ENCODE measurements at places on chromosomes 2 and 18.

DNA sequence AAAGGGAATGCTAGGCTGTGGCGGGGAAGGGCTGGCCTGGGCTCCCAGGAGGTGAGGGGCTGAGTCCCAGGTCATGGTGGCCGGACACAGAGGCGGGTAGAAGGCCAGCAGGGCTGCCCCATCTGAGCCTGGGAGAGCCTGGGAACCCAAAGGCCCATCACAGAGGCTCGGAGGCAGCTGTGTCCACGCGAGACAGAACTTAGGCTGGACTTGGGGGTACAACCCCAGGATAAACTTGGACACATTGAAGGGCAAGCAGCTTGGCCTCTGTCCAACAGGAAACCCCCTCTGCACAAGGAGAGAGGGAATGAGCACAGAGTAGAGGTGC is 95.9 kb downstream of the ZFP36L2 start:
- DNase-seq, result no peak

DNA sequence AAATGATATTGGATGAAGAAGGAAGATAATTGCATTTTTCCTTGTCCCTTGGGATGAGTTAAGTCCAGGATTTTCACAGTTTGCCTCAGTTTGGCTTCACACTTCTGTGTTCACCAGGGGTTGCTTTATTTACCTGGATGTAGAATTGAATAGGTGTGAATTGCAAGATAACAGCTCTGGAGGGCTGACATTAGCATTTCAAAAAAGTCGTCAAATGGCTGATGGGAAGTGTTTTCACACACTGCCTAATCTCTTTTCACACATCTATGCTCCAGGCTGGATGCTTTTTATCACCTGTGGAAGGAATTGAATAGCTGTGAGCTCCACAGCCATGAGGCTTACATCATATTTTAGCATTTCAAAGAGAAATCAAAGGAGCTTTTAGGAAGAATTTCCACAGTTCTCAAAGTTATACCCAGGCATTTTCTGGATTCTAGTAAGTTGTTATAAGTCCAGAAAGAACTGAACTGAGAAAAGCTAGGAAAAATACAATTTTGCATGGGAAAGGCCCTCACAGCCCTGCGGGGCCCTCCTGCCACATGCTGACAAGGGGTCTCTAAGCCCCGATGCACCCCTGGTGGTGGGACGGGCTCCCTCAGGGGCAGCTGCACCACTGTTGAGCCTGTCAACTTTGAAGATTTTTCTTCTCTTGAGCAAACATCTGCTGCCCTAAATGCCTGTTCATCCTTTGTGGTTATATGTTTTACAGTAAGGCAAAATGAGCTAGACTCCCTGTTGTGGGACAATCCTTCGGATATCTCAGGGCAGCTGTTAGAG is 43.9 kb downstream of the TEX51 start:
- no peak for DNase-seq

DNA sequence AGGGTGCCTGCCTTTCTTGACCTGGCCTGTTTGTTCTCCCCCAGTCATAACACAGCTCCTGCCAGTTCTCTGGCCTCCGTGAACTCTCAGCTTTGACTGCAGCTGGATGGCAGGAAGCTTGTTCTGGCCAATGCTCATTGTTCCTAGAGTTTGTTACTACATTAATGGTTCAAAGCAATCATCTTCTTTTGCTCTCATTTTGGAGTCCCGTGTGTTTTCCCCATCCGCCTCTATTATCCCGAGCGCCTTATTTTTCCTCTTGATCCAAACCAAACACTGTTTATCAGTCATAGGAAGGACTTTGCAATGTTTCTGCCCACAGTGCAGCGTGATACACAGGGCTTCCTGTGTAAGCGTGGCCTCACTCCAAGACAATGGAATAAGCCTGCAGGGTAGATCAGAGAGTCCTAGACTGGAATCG is 184.3 kb upstream of the APCDD1 start:
- DNase-seq, result no peak

DNA sequence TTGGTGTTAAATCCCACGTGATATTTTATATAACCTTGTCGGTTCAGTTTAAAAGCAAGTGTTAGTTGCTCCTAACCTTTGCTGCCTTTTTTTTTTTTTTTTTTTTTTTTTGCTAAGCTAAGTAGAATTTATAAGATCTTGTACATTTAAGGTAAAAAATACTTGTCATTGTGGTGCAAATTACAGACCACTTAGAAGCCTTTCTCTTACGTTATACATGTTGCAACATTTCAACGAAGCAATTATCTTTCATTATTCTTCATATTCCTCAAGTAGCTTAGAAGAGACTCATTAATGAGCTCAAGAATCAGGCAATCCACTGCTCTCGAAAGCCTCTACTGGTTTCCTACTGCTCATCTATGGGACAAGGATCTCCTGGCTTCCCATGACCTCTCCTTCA is 14.9 kb upstream of the IL1RL2 start:
- no peak for DNase-seq

- DNase-seq, result no peak
Observed at GRCh38 chr2:101151859-101152271, 683 bp upstream of the TBC1D8 start.

GRCh38 chr2:11629851-11630250 is 40.1 kb downstream of the NTSR2 start:
- no peak for DNase-seq

GRCh38 chr2:204654669-204655068 is 109.4 kb downstream of the PARD3B start:
- DNase-seq, result no peak

GRCh38 chr2:202643012-202643858 is 8.5 kb downstream of the FAM117B start:
- DNase-seq, result no peak

DNA sequence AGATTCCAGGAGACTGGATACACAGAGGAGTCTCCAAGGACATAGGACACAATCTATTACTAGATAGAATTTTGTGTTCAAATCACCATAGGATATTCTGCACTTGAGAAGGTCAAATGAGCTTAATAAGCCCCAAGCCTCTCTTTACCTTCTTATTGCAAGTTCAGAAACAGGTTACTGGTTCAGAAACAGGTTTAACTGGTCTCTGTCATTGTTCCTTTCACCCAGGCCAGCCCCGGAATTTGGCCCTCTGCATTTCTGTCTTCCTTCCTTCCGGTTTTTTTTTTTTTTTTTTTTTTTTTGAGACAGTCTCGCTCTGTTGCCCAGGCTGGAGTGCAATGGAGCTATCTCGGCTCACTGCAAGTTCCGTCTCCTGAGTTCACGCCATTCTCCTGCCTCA is 700.2 kb downstream of the EPHA4 start:
- DNase-seq, result no peak

DNA sequence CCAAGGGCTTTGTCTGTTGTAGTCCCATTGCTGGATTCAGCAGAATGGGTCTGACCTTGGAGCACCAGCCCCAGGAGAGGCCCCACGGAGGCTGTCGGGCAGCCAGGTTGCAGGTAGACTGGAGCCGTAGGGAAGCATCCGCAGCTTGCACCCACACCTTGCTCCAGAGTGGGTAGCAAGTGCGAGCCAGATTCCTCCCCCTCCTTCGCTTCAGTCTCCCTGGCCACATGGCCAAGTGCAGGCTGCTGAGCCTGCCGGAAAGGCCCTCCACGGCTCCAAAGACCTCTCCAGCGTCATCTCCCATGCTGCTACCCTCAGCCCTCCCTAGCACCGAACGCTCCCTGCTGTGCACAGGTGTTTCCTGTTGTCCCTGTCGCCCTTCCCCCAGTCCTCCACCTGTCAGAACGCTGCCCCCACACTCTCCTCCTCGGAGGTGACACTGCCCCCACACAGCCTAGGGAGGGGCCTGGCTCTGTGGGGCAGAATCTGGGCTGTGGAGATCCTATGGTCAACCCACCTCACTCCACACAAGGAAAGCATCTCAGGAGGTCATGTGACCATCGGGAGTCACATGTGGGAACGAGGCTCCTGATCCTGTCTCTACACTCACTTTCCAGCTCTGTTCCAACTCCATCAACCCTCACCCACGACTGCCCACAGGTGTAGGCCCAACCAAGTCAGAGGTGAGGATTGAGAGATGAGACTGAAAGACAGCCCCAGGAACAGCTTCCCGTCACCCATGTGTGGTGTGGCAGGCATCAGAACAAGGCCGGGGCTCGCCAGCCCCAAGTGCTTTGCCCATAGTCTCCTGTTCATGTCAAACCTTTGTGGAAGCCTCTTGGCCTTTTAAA is 8.3 kb downstream of the KCNF1 start:
- DNase-seq, result no peak

GRCh38 chr2:40955042-40955441 is 503.2 kb upstream of the SLC8A1 start:
- no peak for DNase-seq

DNA sequence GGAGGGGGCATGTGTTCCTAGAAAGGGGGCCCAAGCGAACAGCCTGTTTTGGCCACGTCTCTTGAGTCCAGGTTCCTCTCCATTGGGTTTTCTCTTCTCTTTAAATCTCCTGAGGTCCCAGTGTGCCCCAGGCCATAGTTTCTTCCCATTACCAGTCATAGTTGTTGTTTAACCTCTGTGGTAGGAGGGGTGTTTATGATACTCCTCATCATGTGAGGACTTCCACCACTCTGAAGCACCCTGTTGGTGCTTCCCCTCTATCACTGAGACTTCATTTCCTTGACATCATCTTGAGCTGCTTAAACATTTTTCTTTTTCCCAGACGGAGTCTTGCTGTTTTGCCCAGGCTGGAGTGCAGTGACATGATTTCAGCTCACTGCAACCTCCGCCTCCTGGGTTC is 45.9 kb downstream of the WIPF1 start:
- DNase-seq, result no peak

GRCh38 chr2:15919716-15920434 is 20.5 kb upstream of the MYCN start:
- DNase-seq, result peak; percentile 76

GRCh38 chr18:32310101-32310500 is 120.3 kb downstream of the MEP1B start:
- no peak for DNase-seq

- no peak for DNase-seq
Observed at GRCh38 chr2:128681507-128681906, 362.8 kb upstream of the HS6ST1 start.

GRCh38 chr18:13378150-13378549 is 159.6 kb downstream of the LDLRAD4 start:
- no peak for DNase-seq

GRCh38 chr2:172101821-172102390 is 794 bp downstream of the DLX2 start:
- peak; percentile 56 for DNase-seq

DNA sequence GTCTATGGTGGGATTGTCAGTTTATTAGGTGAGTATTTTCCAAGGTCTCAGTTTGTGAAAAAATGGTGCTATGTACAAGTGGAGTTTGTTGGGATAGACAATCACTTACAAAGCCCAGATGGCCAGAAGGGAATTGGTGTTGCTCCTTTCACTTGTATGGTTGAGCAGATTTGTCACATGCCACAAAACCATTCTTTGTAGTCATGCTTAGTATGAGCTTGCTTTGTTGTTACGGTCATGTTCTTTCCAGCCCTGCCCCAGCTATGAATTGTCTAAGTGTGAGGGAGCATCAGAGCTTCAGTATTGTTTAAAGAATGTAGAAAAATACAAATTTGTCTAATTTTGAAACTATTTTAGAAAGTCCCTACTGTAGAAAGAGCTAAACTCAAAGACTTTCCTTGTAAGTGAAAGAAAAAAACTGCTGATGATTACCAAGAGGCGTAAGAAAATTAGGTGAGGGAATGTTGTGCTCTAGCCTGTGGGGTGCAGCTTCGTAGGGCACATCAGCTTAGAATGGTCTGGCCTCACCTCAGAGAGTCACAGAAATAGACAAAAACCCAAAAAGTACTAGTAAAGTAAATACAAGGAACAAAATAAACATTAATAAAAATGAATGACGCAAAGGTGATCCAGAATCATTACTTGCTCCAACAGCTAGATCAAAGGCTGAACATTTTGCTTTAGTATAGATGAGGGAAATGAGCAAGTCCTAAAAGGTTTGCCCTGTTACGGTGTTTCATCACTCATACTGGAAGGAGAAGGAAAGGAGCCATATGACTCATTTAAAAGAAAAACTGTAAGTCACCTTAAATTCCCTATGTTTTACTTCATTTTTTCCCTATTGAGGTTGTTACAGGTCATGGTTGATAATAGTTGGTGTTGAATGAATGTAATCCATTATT is 9.2 kb downstream of the TGIF1 start:
- DNase-seq, result no peak

GRCh38 chr2:160836755-160837154 is 323.5 kb upstream of the TANK start:
- DNase-seq, result no peak

DNA sequence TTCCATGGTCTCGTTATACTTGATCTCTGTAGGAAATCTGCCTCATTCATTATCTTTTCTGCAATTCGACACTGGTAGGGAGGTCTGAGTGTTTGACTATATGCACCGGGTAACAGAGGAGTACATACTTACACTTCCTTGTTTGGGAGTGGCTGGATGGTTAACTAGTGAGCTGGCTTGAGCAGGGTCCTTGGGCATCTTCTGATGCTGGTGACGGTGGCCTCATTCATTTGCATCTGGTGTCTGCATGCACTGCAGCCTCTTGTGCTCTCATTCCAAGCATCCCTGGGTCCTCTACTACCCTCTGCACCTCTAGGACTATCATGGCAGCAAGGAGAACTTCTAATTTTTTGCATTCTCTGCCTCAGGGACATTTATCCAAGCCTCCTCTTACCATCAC is 100.0 kb upstream of the TCF4 start:
- no peak for DNase-seq

GRCh38 chr2:46984040-46984439 is 68.4 kb upstream of the MCFD2 start:
- no peak for DNase-seq

- no peak for DNase-seq
Observed at GRCh38 chr2:162113776-162114168, 38.3 kb downstream of the GCG start.

- DNase-seq, result no peak
Observed at GRCh38 chr2:210189452-210190138, 18.4 kb upstream of the KANSL1L start.

DNA sequence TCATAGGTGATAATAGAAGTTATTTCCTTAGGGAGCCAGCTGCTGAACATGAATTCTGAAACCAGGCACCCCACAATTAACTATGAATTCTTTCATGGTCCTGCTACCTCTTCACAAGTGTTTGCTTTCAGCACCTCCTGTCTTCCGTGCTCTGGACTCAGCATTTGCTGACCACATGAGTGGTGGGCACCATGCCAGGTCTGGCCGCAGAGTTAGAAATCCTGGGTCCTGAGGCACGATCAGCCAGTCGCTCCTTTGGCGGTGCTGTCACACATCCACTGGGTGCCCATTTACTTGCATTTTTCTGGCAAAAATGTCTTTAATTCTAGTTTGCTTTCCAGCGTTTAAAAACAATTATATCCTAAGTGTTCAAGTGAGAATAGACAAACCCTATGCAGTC is 196.4 kb upstream of the PXDN start:
- no peak for DNase-seq

All from D341Med (cell line).